ENCODE measurements at places on chromosomes 1 and 21.

DNA sequence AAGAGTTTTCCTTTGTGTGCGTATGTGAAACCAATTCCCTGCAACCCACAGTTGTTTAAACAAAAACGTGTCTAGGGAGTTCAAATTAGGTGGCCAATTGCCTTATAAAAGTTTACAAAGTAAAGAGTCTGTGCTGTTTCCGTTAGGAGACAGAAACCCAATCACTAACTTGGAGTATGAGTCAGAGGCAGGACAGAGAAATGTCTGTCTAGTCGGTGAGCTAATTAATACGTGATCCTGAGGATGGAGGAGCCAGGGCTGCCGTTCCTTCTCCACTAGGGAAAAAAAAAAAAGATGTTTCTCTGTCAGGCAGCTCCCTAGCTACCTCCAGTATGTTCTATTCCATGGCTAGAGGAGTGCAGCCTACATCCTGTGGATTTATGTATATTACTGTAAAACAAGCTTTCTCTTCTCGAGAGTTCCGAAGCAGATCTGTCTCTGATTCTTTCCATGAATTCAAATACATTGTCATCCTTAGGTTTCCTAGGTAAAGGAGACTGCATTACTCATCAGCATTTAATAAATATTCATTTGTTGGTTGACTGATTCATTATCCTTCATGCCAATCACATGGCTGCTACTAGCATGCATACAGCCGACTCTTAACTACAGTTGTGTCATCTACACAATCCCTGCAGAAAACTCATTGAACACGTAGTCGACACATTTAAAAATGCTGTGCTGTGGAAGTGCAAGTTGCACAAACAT, 430.6 kb downstream of the KIF26B start:
- no peak for DNase-seq

- no peak for DNase-seq
Measured at GRCh38 chr1:242890192-242890741, 364.8 kb downstream of the CEP170 start.

GRCh38 chr1:22613572-22613918, 22.9 kb upstream of the C1QA start:
- DNase-seq = no peak

GRCh38 chr21:42234041-42234440, 15.1 kb downstream of the ABCG1 start:
- no peak for DNase-seq

DNA sequence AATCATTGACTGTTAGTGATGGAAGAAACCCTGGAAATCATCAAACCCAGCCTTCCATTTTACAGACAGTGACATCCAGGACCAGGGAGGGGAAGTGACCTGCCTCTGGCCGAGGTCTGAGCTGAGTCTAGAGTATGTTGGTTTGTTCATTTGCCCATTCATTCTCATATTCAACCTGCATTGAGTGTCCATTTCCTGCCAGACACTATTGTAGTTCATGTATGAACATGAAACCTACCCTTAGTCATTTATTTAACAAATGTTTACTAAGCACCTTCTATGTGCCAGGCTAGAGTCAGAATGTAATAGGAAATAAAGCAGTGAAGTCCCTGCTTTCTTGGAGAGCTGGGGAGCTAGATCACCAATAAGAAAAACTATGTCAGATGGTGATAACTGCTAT, 51.3 kb downstream of the KCND3 start:
- no peak for DNase-seq

DNA sequence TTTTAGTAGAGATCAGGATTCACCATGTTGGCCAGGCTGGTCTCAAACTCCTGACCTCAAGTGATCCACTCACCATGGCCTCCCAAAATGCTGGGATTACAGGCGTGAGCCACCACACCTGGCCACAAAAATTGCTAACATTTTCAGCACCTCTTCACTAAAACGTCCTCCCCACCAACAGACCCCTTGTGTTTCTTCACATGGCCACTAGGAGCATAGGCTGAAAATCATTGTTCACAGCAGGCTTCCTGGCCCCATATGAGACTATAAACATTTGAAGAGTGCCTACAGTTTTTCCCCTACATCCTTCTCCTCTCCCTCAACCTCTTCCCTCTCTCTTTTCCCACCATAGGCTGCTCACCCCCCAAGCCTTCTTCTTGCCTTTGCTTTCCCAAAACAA, 28.0 kb upstream of the SFPQ start:
- no peak for DNase-seq

DNA sequence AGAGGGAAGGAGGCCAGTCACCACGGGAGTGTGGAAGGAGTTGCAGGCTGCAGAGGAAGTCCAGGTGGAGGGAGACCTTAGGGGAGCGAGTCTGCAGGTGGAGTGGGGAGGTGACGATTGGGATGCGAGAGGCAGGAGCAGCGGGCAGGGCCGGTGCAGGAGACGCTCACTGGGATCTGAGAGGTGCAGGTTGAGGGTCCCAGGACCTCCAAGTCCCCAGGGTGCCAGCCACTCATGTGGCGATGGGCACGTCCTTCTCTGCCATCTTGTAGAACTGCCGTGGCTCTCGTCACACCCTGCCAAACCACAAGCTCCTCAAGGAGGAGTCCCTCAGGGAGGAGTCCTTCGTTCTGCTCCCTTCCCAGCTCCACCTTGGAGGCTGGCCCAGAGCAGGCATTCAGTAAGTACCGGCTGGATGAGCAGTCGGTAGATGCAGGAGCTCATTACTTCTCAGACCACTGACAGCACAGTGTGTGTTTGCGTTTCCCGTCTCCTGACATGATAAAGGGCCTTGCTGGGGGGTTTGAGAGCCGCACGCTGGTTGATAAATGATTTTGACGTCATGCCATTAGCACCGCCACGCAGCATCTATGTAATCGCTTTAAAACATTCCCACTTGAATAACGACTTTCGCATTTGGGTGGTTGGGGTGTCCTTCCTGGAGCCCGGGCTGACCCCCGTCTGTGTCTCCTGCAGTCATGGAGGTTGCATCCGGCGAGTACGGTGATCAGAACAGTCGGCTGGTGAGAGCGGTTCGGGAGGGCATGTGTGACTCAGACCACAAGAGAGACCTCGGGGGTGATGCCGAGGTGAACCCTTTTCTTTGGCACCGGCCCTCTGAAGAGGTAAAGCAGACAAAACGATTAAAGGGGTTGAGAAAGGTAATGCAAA, 27.8 kb downstream of the TFF3 start:
- no peak for DNase-seq

DNA sequence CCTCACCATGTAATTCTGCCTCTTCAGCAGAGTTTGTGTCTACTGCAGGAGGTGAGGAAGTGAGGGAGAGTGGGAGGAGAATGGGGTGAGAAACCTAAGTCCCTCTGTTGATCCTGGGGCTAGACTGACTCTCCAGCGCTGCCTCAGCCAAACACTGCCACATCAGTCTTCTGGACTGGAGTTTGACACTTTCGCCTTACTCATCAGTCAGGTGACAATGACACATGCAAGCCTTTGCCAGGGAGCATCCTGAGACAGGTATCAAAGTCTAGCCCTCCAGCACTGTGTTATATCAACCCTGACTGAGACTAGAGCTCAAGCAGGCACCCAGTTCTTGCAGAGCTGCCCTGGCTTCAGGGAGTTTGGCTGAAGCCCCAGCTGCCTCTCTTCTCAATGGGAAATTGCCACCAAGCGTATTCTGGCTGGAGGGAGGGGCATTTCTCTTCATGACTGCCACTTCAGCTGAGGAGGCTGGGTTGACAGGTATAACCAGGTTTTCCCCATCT, 33.3 kb upstream of the SUCO start:
- DNase-seq = peak; percentile 1

DNA sequence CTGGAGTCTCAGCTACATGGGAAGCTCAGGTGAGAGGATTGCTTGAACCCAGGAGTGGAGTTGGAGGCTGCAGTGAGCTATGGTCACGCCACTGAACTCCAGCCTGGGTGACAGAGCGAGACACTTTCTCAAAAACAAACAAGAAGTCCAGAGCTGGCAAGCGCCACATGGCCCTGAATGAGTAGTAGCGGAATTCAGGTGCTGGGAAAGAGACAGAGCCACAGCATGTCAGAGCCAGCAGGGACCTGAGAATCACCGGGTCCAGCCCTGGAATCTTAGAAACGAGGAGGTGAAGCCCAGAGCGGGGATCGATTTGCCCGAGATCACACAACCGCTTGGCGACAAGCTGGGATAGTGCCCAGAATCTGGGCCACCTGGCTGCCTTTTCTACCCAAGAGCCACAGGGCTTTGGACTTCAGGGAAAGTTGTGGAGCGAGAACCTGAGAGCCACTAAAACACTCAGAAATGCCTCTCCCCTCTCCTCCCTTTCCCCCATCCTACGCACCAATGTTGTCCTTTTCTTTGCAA, 9.8 kb downstream of the ARL8A start:
- DNase-seq = no peak

DNA sequence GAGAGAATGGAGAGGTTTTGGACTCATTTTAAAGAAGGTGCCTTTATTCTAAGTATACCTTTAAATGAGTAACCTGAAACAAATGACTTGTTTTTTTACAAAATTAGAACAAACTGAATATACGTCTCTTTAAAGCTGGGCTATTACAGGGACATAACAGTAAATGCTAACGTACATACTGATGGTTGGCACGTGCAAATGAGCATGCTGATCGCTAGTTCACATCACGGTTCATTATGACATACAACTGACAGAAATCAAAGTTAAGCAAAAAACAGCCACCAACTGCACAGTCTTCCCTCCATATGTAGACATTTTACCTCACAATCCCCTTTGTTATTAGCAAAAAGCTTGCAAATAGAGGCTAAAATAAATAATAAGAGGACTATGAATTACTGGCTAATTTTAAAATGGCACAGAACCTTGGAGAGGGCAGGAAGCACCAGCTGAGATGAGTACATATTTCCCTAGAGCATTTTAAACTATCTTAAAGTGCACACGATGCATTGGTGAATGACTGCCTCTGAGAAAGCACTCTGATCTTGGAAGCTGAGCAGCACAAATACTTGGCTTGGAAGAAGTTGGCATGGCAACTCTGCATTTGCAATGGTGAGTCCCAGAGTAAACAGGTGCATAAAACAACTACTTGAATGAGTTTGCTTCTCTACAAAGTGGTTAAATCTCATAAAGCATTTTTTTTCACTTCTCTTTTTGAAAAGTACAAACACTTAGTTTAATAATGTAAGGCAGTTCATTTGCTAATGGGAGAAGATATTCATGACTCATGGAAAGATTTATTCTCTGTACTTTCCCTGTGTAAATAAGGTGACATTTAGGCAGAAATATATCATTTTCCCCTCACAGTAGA, 204.7 kb downstream of the LHX8 start:
- DNase-seq = no peak

DNA sequence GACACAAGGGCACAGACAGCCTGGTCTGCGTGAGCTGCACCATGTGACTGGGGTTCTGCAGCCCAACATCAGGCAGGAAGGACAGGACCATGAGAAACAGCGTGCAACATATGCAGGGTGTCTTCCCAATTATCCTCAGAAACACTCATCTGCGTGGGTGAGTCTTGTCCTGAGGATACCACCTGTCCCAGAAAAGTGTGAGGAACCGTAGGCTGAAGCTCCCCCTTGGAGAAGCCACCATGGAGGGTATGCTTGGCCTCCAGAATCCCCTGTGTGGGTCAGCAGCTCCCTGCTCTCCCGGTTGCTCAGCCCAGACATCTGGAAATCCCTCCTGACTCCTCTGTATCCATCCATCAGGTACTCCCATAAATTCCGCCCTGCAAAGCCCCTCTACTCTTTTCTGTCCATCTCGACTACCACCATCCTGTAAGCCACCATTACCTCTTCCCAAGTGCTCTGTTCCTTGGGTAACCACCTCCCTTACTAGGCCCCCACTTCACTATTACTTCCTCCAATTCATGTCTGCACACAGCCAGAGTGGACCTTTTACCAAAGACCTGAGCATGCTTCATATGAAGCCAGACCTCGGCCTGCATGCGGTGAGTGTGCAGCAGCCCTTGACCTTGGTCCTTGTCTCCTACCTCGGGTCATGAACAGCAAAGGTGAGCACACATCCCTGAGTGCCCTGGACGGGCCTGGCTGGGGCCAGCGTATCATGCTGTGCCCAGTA, 33.0 kb downstream of the ETS2 start:
- no peak for DNase-seq

DNA sequence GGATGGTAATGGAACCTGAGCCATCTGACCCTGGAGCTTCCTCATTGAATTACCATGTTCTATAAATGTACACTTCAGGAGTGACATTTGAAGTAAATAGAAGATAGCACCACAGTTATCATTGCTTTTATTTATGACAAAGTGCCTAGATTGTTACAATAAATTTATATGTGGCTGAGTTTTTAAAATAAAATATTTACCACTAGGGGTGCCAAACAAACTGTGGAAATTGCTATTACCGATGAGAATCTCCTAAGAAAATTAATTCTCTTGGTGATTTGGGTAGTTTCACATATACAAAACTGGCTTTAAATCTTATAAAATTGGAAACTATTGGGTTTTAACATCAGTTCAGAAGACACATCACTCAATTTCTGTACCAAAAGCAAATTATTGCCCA, 1.4 kb upstream of the TNR start:
- no peak for DNase-seq

DNA sequence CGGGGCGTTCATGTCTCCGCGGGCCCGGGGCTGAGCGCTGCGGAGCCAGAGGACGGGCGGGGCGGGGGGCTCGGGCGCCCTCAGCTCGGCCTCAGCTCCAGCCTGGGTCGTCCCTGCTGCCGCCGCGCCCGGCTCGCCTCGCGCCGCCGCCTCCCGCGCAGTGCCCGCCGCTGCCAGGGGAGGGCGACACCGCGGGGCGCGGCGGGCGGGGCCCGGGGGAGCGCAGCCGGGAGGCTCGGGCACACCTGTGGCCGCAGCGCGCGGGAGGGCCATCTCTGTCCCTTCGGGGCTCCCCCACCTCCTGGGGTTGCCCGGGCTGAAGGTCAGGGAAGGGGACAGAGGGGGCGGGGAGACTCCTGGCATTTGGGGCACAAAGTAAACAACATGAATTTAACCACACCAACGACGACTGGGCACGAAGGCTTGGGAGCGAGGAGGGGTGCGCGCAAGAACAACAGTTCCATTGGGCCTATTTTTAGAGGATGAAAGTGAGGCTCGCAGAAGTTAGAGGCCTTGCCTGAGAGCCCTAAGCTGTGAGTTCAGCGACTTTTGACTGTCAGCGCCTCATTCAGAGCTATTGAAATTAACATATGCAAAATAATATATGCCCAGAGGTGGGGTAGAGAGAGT, at the start of gene FAM131C:
Gene FAM131C, minus strand, starts transcription at position 162 of the 630 bp plus-strand sequence. CDS start 209 bp downstream, outside the sequence.
- peak; percentile 48 for DNase-seq

- no peak for DNase-seq
Measured at GRCh38 chr1:46705408-46705807, 13.5 kb downstream of the EFCAB14 start.

- no peak for DNase-seq
Measured at GRCh38 chr1:60283690-60284089, 210.1 kb upstream of the C1orf87 start.

- no peak for DNase-seq
Measured at GRCh38 chr1:156655151-156655903, 13.4 kb downstream of the BCAN start.
